Stimulated activated CD8-positive, alpha-beta memory T cell treated with anti-CD3 and anti-CD28 coated beads, Interleukin-4, amount 100 ng/mL, for 1 hour (primary cell): ENCODE measurements at places on chromosomes 12 and 14.

DNA sequence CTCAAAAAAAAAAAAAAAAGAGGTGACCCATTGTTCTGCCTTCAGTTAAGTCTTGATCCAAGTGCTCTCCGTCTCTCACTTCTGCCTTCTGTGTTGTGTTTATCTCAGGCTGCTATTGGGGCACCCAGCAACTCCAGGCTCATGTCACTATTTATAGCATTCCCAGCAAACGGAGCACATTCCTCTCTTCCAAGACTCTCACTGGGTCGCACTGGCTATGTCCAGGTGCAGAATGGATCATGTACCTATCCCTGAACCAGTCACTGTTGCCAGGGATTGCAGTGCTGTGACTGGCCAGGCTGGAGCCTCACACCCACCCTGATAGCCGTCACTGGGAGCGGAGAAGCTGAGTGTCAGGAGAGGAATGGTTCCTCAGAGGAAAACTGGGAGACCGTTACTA, 31.2 kb downstream of the RHOF start:
- no peak for DNase-seq

DNA sequence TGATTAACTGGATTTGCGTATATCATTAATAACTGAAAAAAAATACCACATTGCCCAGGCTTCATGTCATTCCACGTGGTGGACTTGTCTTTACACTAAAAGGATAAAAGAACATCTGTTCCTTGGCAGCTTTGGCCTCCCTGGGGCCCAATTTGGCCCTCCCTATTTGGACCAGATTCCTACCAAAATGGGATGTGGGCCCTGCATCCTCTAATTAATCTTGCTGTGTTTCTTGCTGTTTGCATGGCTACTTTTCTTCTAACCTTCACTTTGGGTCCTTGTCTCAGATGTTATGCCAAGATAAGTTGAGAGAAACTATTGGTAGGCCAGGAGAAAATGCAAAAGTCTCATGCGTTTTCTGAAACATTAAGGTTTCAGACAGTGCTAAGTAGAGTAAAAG, 57.5 kb downstream of the PTHLH start:
- no peak for DNase-seq

GRCh38 chr14:35398071-35398584, 6.4 kb downstream of the NFKBIA start:
- DNase-seq: no peak

DNA sequence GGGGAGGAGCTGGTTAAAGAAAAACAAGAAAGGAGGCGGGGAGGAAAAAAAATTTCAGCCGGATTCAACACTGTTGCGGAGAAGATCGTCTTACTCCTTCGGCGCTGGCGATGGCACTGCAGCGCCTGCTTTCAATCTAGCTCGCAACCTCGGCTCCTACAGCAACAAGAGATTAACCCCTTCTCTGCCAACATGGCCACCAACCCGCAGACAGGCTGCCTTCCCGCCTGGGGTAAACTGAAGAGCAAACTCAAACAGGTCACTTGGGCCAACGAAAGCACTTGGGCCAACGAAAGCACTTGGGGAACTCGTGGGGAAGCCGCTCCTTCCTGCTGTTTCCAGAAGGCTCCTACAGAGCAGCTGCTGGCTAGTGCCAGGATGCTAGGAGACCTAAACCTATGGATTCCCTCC, 73.7 kb downstream of the CIT start:
- no peak for DNase-seq

DNA sequence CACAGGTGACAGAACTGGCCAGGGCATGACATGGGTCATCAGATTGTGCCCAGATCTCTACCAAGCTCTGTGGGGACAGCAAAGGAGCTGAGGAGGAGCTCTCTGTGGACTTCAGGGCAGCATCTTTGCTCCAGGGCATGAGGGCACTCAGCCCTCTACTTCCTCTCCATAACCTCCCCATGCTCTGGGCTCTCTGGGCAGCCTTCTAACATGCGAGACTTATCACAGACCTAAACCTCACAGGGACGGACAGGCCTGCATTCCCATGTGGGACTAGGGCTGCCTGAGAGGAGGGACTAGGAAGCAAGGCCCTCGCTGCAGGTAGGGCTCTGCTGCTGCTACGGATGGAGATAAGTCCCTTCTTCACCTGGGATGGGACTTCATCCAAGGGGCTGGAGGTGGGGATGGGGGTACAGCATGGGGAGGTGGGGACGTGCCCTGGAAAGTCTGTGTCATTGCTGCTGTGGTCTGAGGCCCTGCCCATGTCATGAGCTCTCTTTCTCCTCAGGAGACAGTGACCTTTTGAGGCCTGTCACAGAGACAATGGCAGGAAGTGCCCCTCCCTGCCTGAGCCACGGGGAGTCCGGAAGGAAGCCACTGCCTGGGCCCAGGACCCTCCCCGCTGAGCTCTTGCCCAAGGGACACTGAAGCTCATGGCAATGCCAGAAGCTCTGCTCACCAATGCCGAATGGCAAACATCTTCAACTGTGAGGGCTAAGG, 44.1 kb downstream of the PITPNM2 start:
- DNase-seq: no peak

DNA sequence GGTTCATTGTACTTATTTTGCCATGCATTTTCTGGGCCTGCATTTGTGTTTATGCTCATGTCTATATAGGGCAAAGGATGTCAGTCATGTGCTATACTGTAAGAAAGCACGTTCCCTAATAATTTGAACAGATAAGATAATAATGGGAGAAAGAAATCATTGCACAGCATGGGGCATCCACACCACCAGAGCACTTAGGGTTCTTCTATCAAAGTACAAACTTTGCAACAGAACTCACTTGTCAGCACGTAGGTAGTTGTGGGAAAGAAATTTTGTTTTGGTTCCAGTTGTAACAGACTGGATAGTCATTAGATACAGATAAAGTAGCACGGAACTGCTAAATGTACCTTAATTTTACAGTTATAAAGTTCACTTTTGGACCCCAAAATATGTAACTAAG, 10.1 kb downstream of the PPP1CC start:
- DNase-seq: no peak
